ENCODE measurements at places on chromosomes 1 and 21. TPM values are rescaled to one million over a fixed set of nuclear protein-coding genes. Genes with fewer than 3 reads are reported as not detected.
A peak's percentile ranks its signal among the peaks of the same experiment; 100 is the strongest.

LRRC53 gene
- not detected for total RNA-seq

CYP2J2 gene
- 0.57 TPM for total RNA-seq

GRCh38 chr1:33441088-33441745 lies 10.3 kb upstream of the PHC2 start:
- no peak for DNase-seq

GRCh38 chr21:15407585-15407984 lies 322.2 kb upstream of the USP25 start:
- no peak for DNase-seq

DNA sequence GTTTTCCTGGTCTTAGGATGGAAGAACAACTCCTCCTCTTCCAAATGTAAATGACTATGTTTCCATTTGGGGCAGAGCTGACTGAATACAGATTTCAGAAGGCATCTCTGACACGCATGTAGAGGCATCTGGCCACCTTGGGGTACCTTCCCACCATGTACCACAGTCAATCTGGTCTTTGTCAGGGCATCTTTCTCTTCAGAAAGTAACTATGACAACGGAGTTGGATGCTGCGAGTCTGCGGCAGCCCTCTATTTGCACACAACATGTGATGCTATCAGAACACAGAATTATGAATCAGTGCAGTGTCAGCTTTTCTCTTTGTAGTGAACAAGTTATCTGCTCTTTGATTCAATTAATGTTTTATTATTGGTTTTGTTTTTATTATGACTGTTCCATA lies 94.7 kb downstream of the TSEN15 start:
- DNase-seq = no peak

DNA sequence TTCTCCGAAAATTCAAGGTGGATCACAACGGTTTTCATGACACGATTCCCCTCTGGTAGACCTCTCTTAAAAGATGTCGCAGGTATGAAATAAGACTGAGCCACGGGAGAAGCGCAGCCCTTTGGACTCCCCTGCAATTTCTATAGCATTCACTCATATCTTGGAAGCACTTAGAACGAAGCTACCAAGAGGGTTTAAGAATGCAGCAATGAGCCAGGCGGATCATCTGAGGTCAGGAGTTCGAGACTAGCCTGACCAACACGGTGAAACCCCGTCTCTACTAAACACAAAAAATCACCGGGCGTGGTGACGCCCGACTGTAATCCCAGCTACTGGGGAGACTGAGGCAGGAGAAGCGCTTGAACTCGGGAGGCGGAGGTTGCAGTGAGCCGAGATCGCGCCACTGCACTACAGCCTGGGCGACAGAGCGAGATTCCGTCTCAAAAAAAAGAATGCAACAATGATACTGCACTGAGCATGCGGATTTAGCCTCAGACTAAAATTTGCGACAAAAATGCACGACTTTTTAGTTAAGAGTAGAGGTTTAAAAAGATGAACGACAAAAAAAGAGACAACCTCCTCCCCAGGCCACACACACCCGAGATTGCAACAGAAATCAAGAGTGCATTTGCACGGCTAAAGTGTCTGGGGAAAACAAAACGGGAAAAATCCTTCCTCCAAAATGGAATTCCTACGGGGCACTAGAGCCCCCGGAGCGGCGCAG lies 743 bp downstream of the TOMM20 start:
- peak; percentile 49 for DNase-seq

DNA sequence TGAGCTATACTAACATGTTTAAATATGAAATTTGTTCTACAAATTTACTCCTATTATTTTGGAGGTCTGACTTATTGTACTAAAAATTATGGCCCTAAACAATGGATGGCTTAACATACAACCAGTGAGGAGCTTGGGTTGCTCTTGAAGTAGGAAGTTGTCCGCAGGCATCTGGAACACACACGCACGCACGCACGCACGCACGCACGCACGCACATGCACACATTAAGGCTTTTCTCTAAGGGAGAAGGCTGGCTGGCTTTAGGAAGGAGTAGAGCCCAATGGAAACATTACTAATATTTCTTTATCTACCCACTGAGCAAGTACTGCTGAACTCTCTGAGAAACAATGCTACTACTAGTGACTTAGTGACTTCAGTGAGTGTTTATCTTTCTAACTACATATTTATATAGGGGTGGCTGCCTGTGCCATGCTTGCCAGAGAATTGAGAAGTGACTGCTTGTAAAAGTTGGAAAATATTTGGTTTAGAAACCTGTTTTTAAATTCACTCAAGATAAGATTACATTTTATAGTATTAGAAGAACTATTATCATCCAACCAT lies 16.2 kb upstream of the ARHGAP29 start:
- no peak for DNase-seq

GRCh38 chr1:54950369-54951163 lies 29.9 kb upstream of the TMEM61 start:
- peak; percentile 73 for DNase-seq

Measured in activated CD4-positive, alpha-beta memory T cell treated with anti-CD3 and anti-CD28 coated beads for 36 hours (primary cell).